ENCODE measurements at places on chromosomes 16 and 17.

DNA sequence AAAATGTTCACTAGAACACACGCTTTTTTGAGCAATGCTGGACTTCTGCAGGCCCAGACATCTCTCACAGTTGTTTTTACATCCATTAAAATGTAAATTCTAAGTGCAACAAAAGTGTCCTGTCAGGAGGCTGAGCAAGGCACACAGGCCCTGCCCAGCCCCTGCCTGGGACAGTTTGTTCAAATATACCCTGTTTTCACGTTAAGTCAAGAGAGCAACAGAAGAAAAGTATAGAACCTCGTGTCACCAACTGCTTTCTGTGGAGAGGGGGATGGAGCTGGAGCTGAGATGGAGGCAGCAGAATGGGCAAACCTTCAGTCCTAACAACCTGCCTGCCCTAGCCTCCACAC, 4.3 kb upstream of the HOXB2 start:
- no peak for DNase-seq

DNA sequence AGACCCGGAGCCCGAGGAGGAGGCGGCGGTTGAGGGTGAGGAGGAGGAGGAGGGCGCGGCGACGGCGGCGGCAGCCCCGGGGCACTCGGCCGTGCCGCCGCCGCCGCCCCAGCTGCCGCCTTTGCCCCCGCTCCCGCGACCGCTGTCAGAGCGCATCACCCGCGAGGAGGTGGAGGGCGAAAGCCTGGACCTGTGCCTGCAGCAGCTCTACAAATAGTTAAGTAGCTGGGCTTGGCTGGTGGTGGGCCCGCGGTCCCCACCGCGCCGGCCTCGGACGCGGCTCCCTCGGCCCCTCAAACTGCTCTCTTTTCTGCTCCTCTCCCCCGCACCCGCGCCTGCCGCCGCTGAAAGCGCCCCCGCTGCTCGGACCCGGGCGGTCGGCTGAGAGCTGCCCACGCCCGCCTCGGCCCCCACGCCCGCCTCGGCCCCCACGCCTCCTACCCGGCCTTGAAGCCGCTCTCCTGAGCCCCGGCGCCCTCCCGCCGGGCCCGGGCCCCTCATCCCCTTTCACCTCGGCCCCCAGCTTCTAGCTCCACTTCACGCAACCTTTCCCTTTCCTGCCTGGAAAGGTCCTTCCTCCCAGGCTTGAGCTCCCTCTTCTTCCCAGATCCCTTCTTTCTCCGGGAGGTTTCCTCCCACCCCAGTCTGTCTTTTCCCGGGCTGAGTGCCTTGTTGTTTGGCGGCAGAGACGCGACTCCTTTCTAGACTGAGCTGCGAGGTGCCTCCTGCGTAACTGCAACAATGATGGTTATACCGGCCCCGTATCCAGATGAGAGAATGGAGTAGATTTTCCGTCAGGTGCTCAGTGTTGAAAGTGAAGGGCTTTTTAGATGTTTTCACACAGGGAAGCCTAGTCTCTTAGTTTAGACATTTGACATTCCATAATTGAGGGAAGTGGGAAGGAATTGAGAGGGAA, 850 bp downstream of the PPM1E start:
- DNase-seq: peak; percentile 29

GRCh38 chr17:65694601-65695000, 133.2 kb upstream of the AXIN2 start:
- DNase-seq: no peak

- DNase-seq: no peak
Observed at GRCh38 chr17:17638467-17638866, 42.8 kb upstream of the RAI1 start.

- no peak for DNase-seq
Observed at GRCh38 chr17:4722678-4723240, 8.5 kb upstream of the MED11 start.

- DNase-seq: no peak
Observed at GRCh38 chr16:78106686-78107085, 7.2 kb downstream of the WWOX start.

DNA sequence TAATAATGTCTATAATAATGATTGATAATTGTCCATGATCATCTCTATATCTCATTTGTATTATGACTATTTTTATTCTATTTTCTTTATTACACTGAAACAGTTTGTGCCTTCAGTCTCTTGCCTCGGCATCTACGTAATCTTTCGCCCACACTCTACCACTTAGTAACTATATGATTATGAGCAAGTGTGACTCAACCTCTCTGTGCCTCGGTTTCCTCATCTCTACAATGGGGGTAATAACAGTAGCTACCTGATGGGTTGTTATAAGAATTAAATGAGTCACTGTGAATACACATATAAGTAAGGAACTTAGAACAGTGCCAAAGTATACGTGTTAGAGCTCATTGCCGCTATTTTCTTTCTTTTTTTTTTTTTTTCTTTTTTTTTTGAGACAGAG, 3.7 kb upstream of the SLC16A11 start:
- DNase-seq: no peak

- no peak for DNase-seq
Observed at GRCh38 chr16:8963010-8963820, 491 bp downstream of the USP7 start.

DNA sequence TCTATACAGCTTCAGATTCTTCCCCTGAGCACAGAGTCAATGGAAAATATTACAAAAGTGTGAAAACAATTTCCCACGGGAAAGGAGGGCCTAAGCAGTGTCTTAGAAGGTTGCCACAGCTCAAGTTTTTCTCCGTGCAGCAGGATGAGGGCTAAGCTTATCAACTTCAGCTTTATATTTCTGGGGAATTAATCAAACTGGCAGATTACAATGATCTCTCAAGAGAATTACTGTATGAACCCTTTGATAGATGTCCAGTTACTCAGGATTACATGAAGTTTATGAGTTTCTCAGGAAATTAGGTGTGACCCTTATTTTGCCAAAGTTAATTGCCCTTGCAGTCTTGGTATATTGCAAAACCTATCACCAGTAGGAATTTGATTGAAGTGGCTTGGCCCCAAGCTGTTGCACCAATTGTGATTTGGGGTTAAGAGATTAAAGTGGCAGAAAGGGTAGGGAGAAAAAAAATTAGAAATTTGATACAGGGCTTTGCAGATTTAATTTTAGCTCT, 298.4 kb downstream of the MAP2K6 start:
- no peak for DNase-seq

GRCh38 chr17:45127548-45128300, 4.6 kb downstream of the PLCD3 start:
- peak; percentile 29 for DNase-seq

GRCh38 chr16:49474741-49475140, 101.1 kb downstream of the C16orf78 start:
- no peak for DNase-seq

DNA sequence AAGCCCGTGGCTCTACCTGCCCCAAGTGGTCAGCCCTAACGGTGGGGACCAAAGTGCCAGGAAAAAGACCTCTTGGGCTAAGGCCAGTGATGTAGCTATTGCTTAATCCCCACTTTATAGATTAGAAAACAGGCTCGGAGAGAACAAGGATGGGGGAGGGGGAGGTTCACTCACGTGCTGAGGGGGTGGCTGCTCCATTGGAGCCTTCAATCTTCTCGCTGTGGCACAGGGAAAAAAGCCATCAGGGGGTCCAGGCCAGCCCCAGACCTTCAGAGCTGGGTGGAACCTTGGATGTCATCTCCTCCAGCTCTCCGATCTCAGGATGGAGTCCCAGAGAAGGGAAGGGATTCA, 45.9 kb downstream of the SRCIN1 start:
- DNase-seq: no peak

DNA sequence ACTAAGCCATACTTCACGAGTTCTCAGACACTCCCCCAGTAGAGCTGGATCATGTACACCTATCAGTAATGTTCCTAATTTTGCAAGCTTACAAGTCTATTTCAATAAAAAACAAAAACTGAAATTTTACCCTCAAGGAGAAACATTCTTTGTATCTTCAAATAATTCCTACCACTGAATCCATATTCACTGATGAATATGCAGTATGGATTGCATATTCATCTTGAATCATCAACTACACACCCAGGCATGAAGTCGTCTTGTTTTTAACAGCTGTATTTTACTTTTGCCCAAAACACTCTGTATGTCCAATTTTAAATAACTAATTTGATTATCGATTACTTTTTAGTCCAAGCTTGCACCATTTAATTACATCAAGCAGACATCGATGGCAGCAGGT, 31.8 kb downstream of the ZDHHC7 start:
- no peak for DNase-seq

DNA sequence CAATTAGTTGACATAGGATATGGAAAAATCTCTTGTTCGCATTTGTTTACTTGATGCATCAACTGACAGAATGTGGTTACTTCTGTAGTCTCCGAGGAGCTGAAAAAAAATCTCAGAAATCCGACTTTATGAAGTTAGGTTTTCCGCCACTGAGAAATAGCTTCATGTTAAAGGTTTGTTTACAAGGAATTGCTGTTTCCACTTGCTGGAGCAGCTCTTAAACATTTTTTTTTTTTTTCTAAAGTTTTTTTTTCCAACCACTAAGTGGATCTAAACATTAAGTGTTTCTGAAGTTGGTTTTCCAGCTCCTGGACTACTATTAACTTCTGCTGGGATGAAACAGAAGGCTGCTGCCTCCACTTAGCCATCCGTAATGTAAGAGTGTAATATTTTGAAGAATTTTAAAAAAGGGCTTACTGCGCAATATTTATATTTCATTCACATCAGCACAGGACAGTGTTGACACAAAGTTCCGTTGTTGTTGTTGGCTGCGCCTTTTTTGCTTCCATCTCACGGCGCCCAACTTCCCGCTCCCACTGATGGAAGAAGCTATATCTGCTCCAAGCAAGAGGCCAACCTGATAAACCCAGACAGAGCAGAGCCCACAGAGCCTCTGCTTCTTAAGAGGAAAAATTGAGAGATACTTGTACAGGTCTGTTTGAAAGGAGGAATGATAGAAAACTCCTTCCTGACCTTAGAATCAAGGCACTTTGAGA, 167.7 kb upstream of the KCNJ16 start:
- no peak for DNase-seq

- DNase-seq: no peak
Observed at GRCh38 chr17:16407911-16408588, 7.3 kb upstream of the TRPV2 start.

DNA sequence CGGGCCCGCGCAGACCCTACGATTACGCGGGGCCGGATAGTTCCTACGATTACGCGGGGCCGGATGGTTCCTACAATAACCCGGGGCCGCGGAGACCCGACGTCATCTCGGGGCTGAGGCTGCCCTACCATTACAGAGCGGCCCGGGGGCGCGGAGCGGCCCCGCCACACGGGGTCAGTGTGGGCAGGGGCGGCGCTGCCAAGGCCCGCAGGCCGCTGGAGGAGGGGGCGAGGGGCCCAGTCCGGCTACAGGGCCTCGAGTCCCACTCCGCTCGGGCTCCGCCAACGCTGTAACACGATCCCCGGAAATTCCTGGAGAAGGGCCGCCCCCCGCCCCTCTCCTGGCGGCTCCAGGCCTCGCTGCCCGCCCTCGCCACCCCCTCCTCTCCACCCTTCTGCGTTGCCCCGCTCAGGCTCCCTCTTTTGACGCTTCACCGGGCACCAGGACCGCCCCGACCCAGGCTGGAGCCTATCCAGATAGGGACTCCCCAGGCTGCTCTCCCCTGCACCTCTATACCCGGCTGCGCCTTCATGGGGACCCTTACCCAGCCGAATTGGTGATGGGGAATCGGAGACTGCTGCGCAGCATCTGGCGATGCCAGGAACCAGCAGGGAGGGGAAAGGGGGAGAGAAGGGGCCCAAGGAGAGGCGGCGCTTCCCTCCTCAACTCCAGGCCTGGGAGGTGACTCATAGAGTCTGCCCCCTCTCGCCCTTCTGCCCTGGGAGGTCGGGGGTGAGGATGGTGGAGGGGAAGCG, at the start of gene RAB34:
Gene RAB34 (minus strand): TSS at position 291 of the 755 bp plus-strand sequence. CDS start 602 bp downstream, outside the sequence.
- DNase-seq: no peak

DNA sequence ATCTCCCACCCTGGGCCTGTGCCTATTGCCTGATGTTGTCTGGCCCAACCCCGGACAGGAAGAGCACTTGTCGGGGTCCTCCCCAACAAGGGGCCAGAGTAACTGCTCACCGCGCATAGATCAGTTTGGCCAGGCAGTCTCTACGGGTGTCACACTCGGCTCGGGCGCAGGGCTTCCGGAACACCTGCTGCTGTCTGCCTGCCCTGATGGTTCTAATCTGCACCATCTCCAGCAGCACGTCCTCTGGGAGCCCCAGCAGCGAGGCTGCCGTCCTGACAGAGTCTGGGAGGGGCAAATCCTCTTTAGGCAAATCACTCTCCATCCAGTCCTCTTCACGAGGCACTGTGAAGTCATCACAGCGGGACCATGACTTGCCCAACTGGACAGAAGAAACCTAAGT, 24.0 kb downstream of the MYO19 start:
- no peak for DNase-seq

- DNase-seq: peak; percentile 59
Observed at GRCh38 chr16:48611329-48612137, 1.6 kb upstream of the N4BP1 start.

DNA sequence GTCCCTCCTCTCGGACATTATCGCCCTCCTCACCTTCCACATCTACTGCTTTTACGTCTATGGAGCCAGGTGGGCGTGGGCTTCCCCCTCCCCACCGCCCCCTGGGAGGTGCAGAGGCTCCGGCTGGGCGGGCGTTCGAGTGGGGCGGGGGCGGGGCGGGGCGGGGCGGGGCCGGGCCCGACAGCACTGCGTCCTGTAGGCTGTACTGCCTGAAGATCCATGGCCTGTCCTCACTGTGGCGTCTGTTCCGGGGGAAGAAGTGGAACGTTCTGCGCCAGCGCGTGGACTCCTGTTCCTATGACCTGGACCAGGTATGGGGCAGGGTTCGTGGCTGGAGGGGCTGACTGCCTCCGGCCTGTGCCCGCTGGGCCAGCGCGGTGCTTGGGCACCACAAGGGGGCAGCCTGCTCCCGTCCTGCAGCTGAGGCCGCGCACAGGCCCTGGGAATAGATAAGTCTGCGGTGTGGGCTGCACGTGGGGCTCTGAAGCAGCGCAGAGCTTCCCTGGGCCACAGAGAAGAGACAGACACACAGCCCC, 9.2 kb downstream of the PIGQ start:
- peak; percentile 86 for DNase-seq

DNA sequence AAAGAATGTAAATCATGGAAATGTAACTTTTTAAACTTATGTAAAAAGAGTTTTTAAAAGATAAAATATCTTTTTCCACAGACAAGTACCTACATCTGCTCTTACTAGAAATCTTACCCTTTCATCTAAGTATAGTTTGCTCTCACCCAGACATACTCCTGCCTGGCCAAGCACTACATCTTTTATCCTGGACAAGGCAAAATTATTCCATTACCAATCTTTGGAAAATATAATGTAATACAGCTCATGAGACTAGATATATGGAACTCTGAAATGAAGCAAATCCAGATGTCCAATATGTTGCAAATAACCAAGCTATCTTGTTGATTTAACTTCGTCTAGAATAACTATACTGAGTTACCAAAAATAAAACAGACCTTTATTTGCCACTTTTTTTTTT, 50.0 kb downstream of the VMP1 start:
- no peak for DNase-seq

- DNase-seq: peak; percentile 62
Observed at GRCh38 chr17:40317345-40317873, 8.4 kb downstream of the RARA start.

DNA sequence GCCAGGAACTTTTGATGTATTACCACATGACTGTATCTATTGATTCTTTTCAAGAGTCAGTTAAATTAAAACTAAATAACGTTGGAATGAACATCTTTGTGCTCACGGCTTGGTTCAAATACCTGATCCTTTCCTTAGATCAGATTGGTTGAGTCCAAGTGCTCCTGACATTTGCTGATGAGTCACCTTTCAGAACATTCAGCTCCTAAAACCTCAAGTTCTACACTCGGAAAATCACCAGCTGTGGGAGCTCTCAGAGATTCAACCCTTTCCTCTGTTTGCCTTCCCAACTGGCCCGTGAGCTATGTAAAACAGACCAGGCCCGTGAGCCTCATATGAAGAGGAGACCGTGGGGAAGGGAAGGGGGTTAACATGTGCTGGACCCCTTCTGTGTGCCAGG, 68.1 kb downstream of the RTN4RL1 start:
- no peak for DNase-seq

Measured in KBM-7 (cell line).